ENCODE measurements at places on chromosomes 3 and 15.

GRCh38 chr3:182514236-182514964 lies 278.9 kb upstream of the ATP11B start:
- DNase-seq: no peak

- no peak for DNase-seq
Observed at GRCh38 chr3:136546720-136547119, 205.5 kb downstream of the STAG1 start.

DNA sequence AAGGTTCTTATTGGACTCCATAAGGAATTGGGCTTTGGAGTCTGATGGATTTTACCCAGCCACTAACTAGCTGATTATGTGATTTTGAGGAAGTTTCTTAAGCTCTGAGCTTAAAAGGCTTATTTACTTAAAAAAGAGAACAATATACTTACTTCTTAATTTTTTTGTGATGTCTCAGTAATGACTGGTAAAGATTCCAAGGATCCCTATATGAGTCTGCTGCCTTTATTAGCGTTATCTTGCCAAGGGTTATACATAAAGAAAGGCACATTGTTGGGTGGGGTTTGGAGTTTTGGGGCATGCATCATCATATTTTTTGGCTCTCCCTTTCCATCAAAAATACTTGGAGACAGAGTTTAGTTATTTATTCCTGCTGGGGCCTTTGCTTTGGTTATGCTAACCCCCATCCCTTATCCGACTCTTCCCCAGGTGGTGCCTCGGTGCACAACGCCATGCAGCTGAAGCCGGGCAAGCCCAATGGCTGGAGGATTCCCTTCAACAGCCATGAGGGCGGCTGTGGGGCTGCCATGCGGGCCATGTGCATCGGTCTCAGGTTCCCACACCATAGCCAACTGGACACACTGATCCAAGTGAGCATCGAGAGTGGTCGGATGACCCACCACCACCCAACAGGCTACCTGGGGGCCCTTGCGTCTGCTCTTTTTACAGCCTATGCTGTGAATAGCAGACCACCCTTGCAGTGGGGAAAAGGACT lies 6.7 kb downstream of the ADPRH start:
- no peak for DNase-seq

GRCh38 chr3:37772773-37773354 lies 88.8 kb upstream of the CTDSPL start:
- no peak for DNase-seq

GRCh38 chr3:106728315-106729098 lies 648.7 kb upstream of the CCDC54 start:
- no peak for DNase-seq

GRCh38 chr3:71163198-71163918 lies 420.2 kb downstream of the FOXP1 start:
- DNase-seq: no peak
